ENCODE measurements at places on chromosomes 6 and 20. TPM values are rescaled to one million over a fixed set of nuclear protein-coding genes. Genes with fewer than 3 reads are reported as not detected.

GRCh38 chr20:61596687-61597330 is 344.7 kb downstream of the CDH4 start:
- H3K36me3 ChIP-seq, result no peaks in the 10 kb centered on the region
- peaks cover 8% of the 10 kb centered on the region for H3K27me3 ChIP-seq
- no peak overlapping the region for H3K4me3 ChIP-seq
- H3K4me1 ChIP-seq, result no peaks in the 10 kb centered on the region
- DNase-seq, result no peak
- H3K27ac ChIP-seq, result no peak overlapping the region

- H3K27me3 ChIP-seq, result no peaks in the 10 kb centered on the region
- DNase-seq, result no peak
- H3K36me3 ChIP-seq, result no peaks in the 10 kb centered on the region
- H3K4me1 ChIP-seq, result peaks cover 20% of the 10 kb centered on the region
- no peak overlapping the region for H3K27ac ChIP-seq
Measured at GRCh38 chr6:157038610-157039009, 261.4 kb downstream of the ARID1B start.

GRCh38 chr6:19477563-19477962 is 359.6 kb upstream of the ID4 start:
- no peaks in the 10 kb centered on the region for H3K4me1 ChIP-seq
- H3K4me3 ChIP-seq, result no peak overlapping the region
- H3K27me3 ChIP-seq, result no peaks in the 10 kb centered on the region
- no peak overlapping the region for H3K27ac ChIP-seq

DNA sequence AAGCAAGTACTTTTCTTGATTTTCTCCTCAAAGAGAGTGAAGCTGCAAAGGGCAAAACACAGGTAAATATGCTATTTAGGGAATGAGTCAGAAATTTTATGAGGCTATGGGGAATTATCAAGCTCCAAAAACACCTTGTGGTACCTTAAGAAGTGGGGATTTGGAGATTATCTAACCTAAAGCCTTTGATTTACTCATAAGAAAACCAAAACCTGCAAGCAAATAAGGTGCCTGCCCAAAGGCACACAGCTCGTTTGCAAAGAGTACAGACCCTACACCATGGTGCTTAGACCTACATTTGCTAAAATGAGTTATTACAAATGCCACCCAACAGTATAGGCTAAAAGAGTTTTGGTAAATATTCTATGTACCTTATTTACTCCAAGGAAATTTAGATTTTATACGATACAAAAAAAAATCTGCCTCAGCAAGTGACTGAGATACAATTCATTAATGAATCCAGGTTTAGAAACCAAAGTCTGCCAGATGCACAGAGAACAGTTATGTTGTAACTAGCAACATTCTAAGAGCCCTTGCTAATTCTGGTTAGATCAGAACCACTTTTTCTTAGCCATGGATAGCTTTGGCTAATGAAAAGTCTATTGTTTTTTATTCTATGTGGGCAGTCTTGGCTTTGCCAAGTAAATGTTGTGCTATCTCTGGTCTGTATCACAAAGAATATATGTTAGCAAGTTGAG is 101.5 kb downstream of the KHDC1L start:
- no peaks in the 10 kb centered on the region for H3K36me3 ChIP-seq
- no peak for DNase-seq
- H3K27me3 ChIP-seq, result peaks cover 5% of the 10 kb centered on the region
- no peaks in the 10 kb centered on the region for H3K4me1 ChIP-seq
- H3K4me3 ChIP-seq, result no peak overlapping the region

The BANF2 gene
- total RNA-seq, result not detected

The LPA gene
- total RNA-seq, result 1.2 TPM

The VSTM2L gene
- 0.38 TPM for total RNA-seq

The IL17F gene
- not detected for total RNA-seq

The RNF182 gene
- total RNA-seq, result not detected

All from esophagus squamous epithelium (tissue), 5 donors.